ENCODE measurements at places on chromosomes 6 and 20.

DNA sequence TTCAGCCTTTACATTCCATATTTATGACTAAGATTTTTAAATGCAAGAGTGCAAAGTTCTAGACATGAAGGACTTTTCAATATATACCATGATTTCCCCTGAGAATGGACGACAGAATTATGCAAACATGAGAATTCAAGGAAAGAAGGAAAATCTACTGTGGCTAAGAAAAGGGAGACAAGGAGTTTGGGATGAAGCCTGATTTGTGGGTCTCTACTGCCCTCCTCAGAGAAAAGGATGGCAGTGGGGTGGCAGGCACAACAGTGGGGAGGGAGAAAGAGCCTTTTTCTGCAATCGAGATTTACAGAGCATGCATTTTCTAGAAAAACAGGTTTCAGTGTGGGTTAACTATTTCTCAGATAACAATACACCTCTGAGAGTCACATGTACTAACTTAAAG is 466.9 kb upstream of the NRSN1 start:
- peaks cover under 1% of the 10 kb centered on the region for H3K27me3 ChIP-seq
- peak; percentile 45 for DNase-seq
- H3K36me3 ChIP-seq: no peaks in the 10 kb centered on the region
- peaks cover 40% of the 10 kb centered on the region for H3K4me1 ChIP-seq
- peak overlapping the region; percentile 1 for H3K27ac ChIP-seq
- no peak overlapping the region for H3K4me3 ChIP-seq

- H3K27me3 ChIP-seq: peaks cover under 1% of the 10 kb centered on the region
- no peak for DNase-seq
- peaks cover 5% of the 10 kb centered on the region for H3K36me3 ChIP-seq
- no peak overlapping the region for H3K4me3 ChIP-seq
- H3K27ac ChIP-seq: no peak overlapping the region
These were observed 10.3 kb downstream of the GFRA4 start for GRCh38 chr20:3652676-3653596.

DNA sequence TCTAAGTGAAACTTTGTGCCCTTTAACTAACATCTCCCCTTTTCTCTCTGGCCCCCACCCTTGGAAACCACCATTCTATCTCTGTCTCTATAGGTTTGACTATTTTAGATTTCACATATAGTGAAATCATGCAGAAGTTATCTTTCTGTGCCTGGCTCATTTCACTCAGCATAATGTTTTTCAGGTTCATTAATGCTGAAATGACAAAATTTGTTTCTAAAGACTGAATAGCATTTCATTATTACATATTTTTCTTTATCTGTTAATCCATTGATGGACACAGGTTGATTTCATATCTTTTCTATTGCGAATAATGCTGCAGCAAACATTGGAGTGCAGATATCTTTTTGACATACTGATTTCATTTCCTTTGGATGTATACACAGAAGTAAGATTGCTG is 30.7 kb downstream of the MEI4 start:
- H3K4me1 ChIP-seq: no peaks in the 10 kb centered on the region
- H3K27ac ChIP-seq: no peak overlapping the region
- H3K4me3 ChIP-seq: no peak overlapping the region
- no peak for DNase-seq

GRCh38 chr20:16236589-16237241 is 336.5 kb downstream of the KIF16B start:
- no peak overlapping the region for H3K27ac ChIP-seq
- H3K27me3 ChIP-seq: peaks cover 3% of the 10 kb centered on the region
- H3K4me3 ChIP-seq: no peak overlapping the region
- no peak for DNase-seq

DNA sequence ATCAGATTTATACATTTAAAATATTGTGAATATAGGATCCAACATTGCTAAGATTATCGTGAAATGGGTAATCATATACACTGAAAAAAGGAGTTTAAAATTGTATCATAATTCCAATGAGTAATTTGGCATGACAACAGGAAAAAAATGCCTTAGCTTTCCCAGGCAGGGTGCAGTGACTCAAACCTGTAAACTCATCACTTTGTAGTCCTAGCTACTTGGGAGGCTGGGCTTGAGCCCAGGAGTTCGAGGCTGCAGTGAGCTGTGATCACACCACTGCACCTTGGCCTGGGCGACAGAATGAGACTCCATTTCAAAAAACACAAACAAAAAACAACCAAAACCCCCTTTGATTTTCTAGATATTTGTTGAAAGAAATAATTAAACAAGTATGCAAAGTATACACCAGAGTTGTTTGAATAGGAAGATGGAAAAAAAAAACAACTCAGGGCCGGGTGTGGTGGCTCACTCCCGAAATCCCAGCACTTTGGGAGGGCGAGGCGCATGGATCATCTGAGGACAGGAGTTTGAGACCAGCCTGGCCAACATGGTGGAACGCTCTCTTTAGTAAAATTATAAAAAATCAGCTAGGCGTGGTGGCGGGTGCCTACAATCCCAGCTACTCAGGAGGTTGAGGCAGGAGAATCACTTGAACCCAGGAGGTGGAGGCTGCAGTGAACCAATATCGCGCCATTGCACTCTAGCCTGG is 98.7 kb downstream of the TRERF1 start:
- peaks cover 4% of the 10 kb centered on the region for H3K4me1 ChIP-seq
- no peak for DNase-seq
- no peak overlapping the region for H3K27ac ChIP-seq
- H3K27me3 ChIP-seq: peaks cover 3% of the 10 kb centered on the region

- DNase-seq: no peak
- H3K36me3 ChIP-seq: no peaks in the 10 kb centered on the region
- no peak overlapping the region for H3K4me3 ChIP-seq
These were observed 8.4 kb downstream of the FOXS1 start for GRCh38 chr20:31836853-31837608.

DNA sequence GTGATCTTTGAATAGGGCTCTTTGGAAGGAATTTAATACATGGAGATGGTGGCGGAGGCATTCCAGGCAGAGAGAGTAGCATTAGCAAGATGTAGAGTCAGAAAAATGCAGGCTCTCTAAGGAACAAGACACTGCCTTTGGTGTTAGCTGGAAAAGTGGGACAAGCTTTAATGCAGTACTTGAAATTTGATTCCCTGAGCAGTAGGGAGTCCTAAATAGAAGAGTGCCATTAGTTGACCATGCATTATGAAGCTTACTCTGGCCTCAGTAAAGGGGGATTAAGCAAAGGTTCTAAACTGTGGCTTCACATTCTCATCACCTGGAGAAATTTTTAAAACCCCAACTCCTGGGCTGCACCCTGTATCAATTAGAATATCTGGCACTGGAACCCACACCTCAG is 494.8 kb upstream of the SOX4 start:
- no peak overlapping the region for H3K4me3 ChIP-seq
- no peaks in the 10 kb centered on the region for H3K27me3 ChIP-seq
- no peak for DNase-seq

DNA sequence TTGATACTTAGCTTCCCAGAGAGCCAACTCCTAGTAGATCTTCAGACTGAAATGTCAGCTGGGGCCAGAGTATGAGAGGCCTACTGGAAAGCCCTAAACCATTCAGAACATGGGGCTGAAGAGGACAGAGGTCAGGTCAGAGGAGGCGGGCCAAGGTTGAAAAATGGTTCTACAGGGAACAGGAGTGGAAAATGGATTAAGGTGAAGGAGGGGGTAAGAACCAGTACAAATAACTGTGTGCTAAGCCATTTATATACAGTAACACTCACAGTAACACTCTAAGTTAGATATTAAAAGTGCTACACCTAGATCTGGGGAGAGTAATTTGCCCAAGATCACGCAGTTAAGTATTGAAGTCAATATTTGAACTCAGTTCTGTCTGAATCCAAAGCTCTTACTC is 313.2 kb upstream of the MAP3K7 start:
- no peak overlapping the region for H3K27ac ChIP-seq
- H3K4me3 ChIP-seq: no peak overlapping the region
- no peaks in the 10 kb centered on the region for H3K36me3 ChIP-seq
- no peak for DNase-seq
- H3K4me1 ChIP-seq: peaks cover 8% of the 10 kb centered on the region
